Articular chondrocyte of knee joint (primary cell): ENCODE measurements at places on chromosomes 3 and 15. TPM values are rescaled to one million over a fixed set of nuclear protein-coding genes. Genes with fewer than 3 reads are reported as not detected.

Gene SEMA3G
- under 0.01 and 0.13 TPM in 2 replicates for total RNA-seq

Gene EFHB
- total RNA-seq, result 0.54 and 4.2 TPM in 2 replicates

Gene GOLGA6L10
- 0.32 and 0.39 TPM in 2 replicates for total RNA-seq

Gene TMC3
- total RNA-seq, result not detected in 2 replicates

Gene DLEC1
- total RNA-seq, result 0.26 and 0.54 TPM in 2 replicates

Gene NANOGP8
- 0.43 and 0.91 TPM in 2 replicates for total RNA-seq

Gene SCAANT1
- not detected in 2 replicates for total RNA-seq

Gene ANKRD63
- not detected in 2 replicates for total RNA-seq

Gene P2RY14
- not detected in 2 replicates for total RNA-seq

Gene COL6A5
- not detected in 2 replicates for total RNA-seq

Gene CLSTN2
- 0.78 and 11.3 TPM in 2 replicates for total RNA-seq

Gene THPO
- 0.76 and 0.78 TPM in 2 replicates for total RNA-seq

Gene SYNPR
- not detected in 2 replicates for total RNA-seq

Gene CCR8
- total RNA-seq, result not detected in 2 replicates

Gene CTXN2
- not detected in 2 replicates for total RNA-seq

Gene CSPG4
- total RNA-seq, result 144 and 158 TPM in 2 replicates

Gene PIF1
- total RNA-seq, result 4.8 and 9.9 TPM in 2 replicates

Gene EIF4G1
- 233 TPM in 2 replicates for total RNA-seq

Gene ARHGEF3
- 13.1 and 16.4 TPM in 2 replicates for total RNA-seq

Gene RUBCN
- 16.4 and 19.2 TPM in 2 replicates for total RNA-seq

Gene RHOA
- total RNA-seq, result 891 and 926 TPM in 2 replicates

Gene TRPM7
- 131 and 139 TPM in 2 replicates for total RNA-seq

Gene SOX14
- not detected in 2 replicates for total RNA-seq

Gene GOLGA6L7
- not detected in 2 replicates for total RNA-seq

Gene GOLGA8J
- total RNA-seq, result 0.22 and 0.52 TPM in 2 replicates

Gene RASL12
- 0.52 and 0.76 TPM in 2 replicates for total RNA-seq

Gene FEZF2
- total RNA-seq, result not detected in 2 replicates

Gene PPARG
- total RNA-seq, result 3.1 and 15.6 TPM in 2 replicates

Gene CCDC174
- total RNA-seq, result 17.4 and 22.7 TPM in 2 replicates

Gene EPHA6
- total RNA-seq, result 0.13 TPM in 1 of 2 replicates, not detected in the other

Gene TM4SF18
- 0.65 and 0.86 TPM in 2 replicates for total RNA-seq

Gene EPHB3
- 8.5 and 10.1 TPM in 2 replicates for total RNA-seq

Gene SEMA3B
- 16.5 and 24.4 TPM in 2 replicates for total RNA-seq

Gene ACKR4
- 3.7 and 5.3 TPM in 2 replicates for total RNA-seq
